Body of pancreas (tissue), 4 donors: ENCODE measurements at places on chromosomes 4 and X. TPM values are rescaled to one million over a fixed set of nuclear protein-coding genes. Genes with fewer than 3 reads are reported as not detected.

- no peaks in the 10 kb centered on the region for H3K4me1 ChIP-seq
- H3K4me3 ChIP-seq, result no peak overlapping the region
- no peak overlapping the region for H3K27ac ChIP-seq
These were observed 28.8 kb downstream of the AMELX start for GRCh38 chrX:11321986-11322385.

IDH3G gene
- total RNA-seq, result 25.2 TPM

DNA sequence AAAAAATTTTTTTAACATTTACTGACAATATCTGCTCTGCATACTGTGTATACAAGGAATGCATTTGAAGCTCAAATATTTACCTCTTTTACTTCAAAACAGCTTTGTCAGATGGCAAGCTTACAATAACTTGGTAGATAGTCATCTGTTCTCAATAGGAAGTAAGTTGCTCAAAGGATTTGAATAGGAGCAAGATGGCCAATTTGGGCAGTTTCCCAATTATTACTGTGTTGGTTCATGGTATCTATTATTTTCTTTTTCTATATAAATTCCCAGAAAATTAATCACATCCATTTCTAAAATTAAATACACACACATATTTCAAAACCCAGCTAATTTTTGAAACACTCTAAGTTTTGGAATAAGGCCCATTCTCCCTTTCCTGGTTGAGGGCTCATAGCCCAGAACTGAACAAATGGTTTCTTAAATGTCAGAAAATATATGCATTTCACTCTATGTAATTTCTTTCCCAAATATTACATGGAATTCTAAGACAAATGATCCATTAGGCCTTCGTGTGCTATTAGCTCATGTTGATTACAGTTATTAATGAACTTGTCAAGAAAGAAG lies 60.2 kb upstream of the BLTP1 start:
- no peaks in the 10 kb centered on the region for H3K36me3 ChIP-seq
- no peaks in the 10 kb centered on the region for H3K27me3 ChIP-seq
- no peak overlapping the region for H3K27ac ChIP-seq
- H3K4me3 ChIP-seq, result no peak overlapping the region
- no peaks in the 10 kb centered on the region for H3K4me1 ChIP-seq

RCHY1 gene
- 20.0 TPM for total RNA-seq

GRCh38 chr4:156000491-156000890 lies 46.8 kb upstream of the CTSO start:
- DNase-seq, result no peak
- H3K4me3 ChIP-seq, result no peak overlapping the region
- H3K27me3 ChIP-seq, result no peaks in the 10 kb centered on the region
- H3K4me1 ChIP-seq, result no peaks in the 10 kb centered on the region
- no peaks in the 10 kb centered on the region for H3K36me3 ChIP-seq

- no peak overlapping the region for H3K27ac ChIP-seq
- no peak for DNase-seq
- H3K36me3 ChIP-seq, result no peaks in the 10 kb centered on the region
- no peak overlapping the region for H3K4me3 ChIP-seq
- H3K4me1 ChIP-seq, result no peaks in the 10 kb centered on the region
- H3K27me3 ChIP-seq, result no peaks in the 10 kb centered on the region
These were observed 100.1 kb upstream of the KLF3 start for GRCh38 chr4:38563707-38564495.

DNA sequence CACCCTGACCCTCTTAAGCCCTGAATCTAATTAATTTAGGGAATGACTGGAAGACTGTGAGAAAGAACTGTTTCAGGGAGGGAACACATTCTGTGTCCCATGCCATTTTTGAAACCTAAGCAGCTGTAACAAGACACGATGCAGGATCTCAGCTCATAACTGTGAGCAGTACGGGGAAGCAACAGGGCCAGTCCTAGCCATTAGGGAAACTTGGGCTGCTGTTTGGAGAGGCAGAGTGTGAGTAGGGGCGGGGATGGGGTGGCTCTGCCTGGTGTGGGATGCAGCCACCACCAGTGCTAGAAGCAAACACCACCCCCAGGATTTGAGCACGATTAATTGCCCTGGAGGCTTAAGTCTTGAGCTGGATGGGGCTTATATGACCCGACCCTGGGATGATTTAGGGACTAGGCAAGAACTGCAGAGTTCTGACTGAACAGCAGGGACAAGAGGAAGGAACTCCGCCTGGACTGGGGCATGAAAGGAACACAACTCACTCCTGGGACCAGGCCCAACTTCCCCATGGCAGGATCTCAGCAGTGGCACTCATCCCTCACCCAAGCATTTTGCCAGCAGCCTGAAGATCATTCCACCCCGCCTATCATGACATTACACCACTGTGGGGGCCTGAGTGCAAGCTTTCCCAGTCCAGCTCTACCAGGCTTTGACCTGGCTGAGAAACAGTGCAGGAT lies 43.1 kb downstream of the ATRX start:
- no peaks in the 10 kb centered on the region for H3K27me3 ChIP-seq
- DNase-seq, result peak; percentile 14
- no peak overlapping the region for H3K4me3 ChIP-seq
- H3K36me3 ChIP-seq, result no peaks in the 10 kb centered on the region

MBNL3 gene
- 14.8 TPM for total RNA-seq

GRCh38 chrX:121455890-121456289 lies 408.5 kb downstream of the GLUD2 start:
- H3K27me3 ChIP-seq, result no peaks in the 10 kb centered on the region
- H3K4me1 ChIP-seq, result no peaks in the 10 kb centered on the region
- no peak overlapping the region for H3K4me3 ChIP-seq
- H3K36me3 ChIP-seq, result no peaks in the 10 kb centered on the region
- DNase-seq, result no peak

GRCh38 chrX:11908371-11908770 lies 150.3 kb downstream of the MSL3 start:
- no peaks in the 10 kb centered on the region for H3K27me3 ChIP-seq
- H3K4me3 ChIP-seq, result no peak overlapping the region
- H3K27ac ChIP-seq, result no peak overlapping the region
- no peaks in the 10 kb centered on the region for H3K36me3 ChIP-seq

DRP2 gene
- not detected for total RNA-seq

GRCh38 chr4:40493160-40493559 lies 136.5 kb downstream of the RBM47 start:
- no peak overlapping the region for H3K4me3 ChIP-seq
- H3K4me1 ChIP-seq, result peaks cover 86% of the 10 kb centered on the region
- no peaks in the 10 kb centered on the region for H3K27me3 ChIP-seq
- H3K36me3 ChIP-seq, result no peaks in the 10 kb centered on the region

GRCh38 chr4:684623-685327 lies 4.2 kb downstream of the SLC49A3 start:
- DNase-seq, result no peak
- no peaks in the 10 kb centered on the region for H3K36me3 ChIP-seq
- H3K27me3 ChIP-seq, result no peaks in the 10 kb centered on the region
- H3K4me3 ChIP-seq, result no peak overlapping the region
- no peak overlapping the region for H3K27ac ChIP-seq
- H3K4me1 ChIP-seq, result peaks cover 46% of the 10 kb centered on the region

DNA sequence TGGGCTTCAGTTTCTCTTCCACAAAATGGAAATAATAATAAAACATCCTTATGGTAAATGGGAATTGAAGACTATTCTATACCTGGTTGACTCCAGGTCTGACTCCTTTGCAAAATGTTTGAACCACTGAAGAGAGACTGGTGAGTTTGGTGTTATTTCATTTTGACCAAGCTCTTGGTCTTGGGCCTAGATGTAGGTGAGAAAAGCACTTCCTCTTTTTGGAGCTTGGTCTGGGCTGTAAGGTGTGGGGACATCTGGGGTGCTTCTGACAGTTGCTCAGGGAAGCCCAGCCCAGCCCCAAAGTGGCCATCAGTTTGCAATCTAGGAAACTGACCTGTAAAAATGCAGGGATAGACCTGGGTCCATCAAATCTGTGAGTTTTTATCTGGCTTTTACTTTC lies 26.8 kb upstream of the SOD3 start:
- H3K4me3 ChIP-seq, result no peak overlapping the region
- DNase-seq, result no peak
- no peak overlapping the region for H3K27ac ChIP-seq
- H3K4me1 ChIP-seq, result no peaks in the 10 kb centered on the region
- no peaks in the 10 kb centered on the region for H3K27me3 ChIP-seq

NALF2 gene
- total RNA-seq, result 0.66 TPM

GRCh38 chr4:73406548-73406875 lies 2.4 kb downstream of the ALB start:
- no peak overlapping the region for H3K27ac ChIP-seq
- H3K4me3 ChIP-seq, result no peak overlapping the region
- no peaks in the 10 kb centered on the region for H3K27me3 ChIP-seq

NKAP gene
- total RNA-seq, result 3.6 TPM

MAGEB2 gene
- not detected for total RNA-seq

GRCh38 chr4:133694416-133694815 lies 507.2 kb downstream of the PABPC4L start:
- DNase-seq, result no peak
- no peaks in the 10 kb centered on the region for H3K4me1 ChIP-seq
- H3K4me3 ChIP-seq, result no peak overlapping the region
- H3K27ac ChIP-seq, result no peak overlapping the region
- no peaks in the 10 kb centered on the region for H3K36me3 ChIP-seq
- H3K27me3 ChIP-seq, result no peaks in the 10 kb centered on the region

CDS1 gene
- total RNA-seq, result 5.9 TPM

DNA sequence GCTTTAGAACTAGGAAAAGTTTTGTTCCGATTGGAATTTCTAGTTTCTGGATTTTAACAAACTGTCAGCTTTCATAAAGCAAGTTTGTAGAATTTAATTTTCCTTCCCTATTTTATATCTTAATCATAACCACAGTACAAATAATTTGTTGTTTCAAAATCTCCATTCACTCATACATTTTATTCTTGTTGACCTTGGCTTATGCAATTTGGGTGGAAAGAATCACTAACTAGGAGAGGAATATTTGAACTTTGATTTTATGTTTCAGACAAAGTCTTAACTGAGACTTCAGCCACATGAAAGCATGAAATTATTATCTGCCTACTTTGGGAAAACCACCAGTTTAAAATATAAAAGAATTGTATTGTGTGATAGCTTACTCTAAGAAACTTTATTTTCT lies 427.9 kb downstream of the SPRY1 start:
- H3K36me3 ChIP-seq, result no peaks in the 10 kb centered on the region
- DNase-seq, result no peak
- no peaks in the 10 kb centered on the region for H3K4me1 ChIP-seq
- H3K27me3 ChIP-seq, result no peaks in the 10 kb centered on the region

GPC3 gene
- 22.7 TPM for total RNA-seq

MORF4L2 gene
- total RNA-seq, result 135 TPM
